ENCODE measurements at places on chromosomes 16 and 17. TPM values are rescaled to one million over a fixed set of nuclear protein-coding genes. Genes with fewer than 3 reads are reported as not detected.

The PRSS27 gene
- total RNA-seq = 0.23 TPM

The MPP3 gene
- 10.5 TPM for total RNA-seq

The KRT222 gene
- total RNA-seq = not detected

The ANKRD11 gene
- 44.3 TPM for total RNA-seq

The TMED6 gene
- total RNA-seq = not detected

The FOXJ1 gene
- total RNA-seq = not detected

The GNG13 gene
- total RNA-seq = not detected

The ETV4 gene
- 2.9 TPM for total RNA-seq

The CORO1A gene
- total RNA-seq = 1.9 TPM

The AATK gene
- total RNA-seq = 0.15 TPM

The SECTM1 gene
- 22.3 TPM for total RNA-seq

The CIBAR2 gene
- 0.15 TPM for total RNA-seq

The TMEM231 gene
- 31.4 TPM for total RNA-seq

The MYLK3 gene
- total RNA-seq = 0.23 TPM

The COL1A1 gene
- 1,618 TPM for total RNA-seq

The MMP25 gene
- not detected for total RNA-seq

The TBC1D3E gene
- not detected for total RNA-seq

The PAFAH1B1 gene
- total RNA-seq = 87.1 TPM

The CRYBA1 gene
- total RNA-seq = not detected
